Prostate gland (tissue), 2 donors: ENCODE measurements at places on chromosomes 2 and 18. TPM values are rescaled to one million over a fixed set of nuclear protein-coding genes. Genes with fewer than 3 reads are reported as not detected.

BOLL gene
- total RNA-seq: not detected

ADGRF3 gene
- total RNA-seq: 0.34 TPM

MYOM1 gene
- 6.5 TPM for total RNA-seq

ERFE gene
- 7.7 TPM for total RNA-seq

SLC4A5 gene
- 65.9 TPM for total RNA-seq

C2orf66 gene
- 0.32 TPM for total RNA-seq

FIGN gene
- 4.3 TPM for total RNA-seq

CBLN2 gene
- 6.3 TPM for total RNA-seq

GAL3ST2 gene
- total RNA-seq: 2.4 TPM

MLPH gene
- total RNA-seq: 393 TPM

DLX1 gene
- not detected for total RNA-seq

DSC2 gene
- 29.1 TPM for total RNA-seq

YPEL5 gene
- total RNA-seq: 123 TPM

CFC1 gene
- 6.6 TPM for total RNA-seq

ERBB4 gene
- total RNA-seq: 32.8 TPM

HOXD4 gene
- 6.7 TPM for total RNA-seq

OXER1 gene
- 5.6 TPM for total RNA-seq

FHOD3 gene
- 52.5 TPM for total RNA-seq

RPRM gene
- 4.9 TPM for total RNA-seq

OTOS gene
- total RNA-seq: not detected

SCN9A gene
- total RNA-seq: 0.46 TPM

MARS2 gene
- 6.9 TPM for total RNA-seq

TTN gene
- 10.3 TPM for total RNA-seq

NAT8 gene
- not detected for total RNA-seq

ALPP gene
- total RNA-seq: not detected

SKA1 gene
- 2.7 TPM for total RNA-seq
